ENCODE measurements at places on chromosomes 3 and 15.

- no peak for DNase-seq
Observed at GRCh38 chr3:9108876-9109567, 140.4 kb downstream of the SRGAP3 start.

DNA sequence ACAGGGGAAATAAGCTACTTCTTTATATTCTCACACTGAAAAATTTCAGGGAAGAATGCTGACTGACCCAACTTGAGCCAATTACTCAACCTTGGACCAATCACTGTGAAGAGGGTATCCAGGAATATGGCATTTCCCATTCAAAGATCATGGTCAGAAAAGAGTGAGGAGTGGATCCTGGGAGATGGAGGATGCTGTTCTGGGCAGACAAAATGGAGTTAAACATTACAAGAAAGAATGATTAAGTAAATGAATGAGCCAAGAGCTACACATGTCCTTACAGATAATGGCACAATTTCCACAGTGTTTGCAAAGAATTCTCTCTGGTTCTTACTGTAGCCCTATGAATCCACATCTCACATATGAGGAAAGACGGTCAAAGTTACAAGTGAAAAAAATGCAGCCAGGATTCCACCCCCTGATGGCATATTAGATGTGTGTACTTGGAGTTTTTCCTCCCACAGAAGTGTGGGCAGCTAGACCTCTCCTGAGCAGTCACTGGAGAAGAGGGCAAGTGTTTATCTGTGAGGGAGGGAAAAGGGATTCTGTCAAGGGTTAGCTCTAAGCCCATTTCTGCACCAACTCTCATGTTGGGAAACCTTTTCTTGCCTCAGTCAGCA, 33.8 kb downstream of the AMOTL2 start:
- DNase-seq, result no peak

GRCh38 chr3:160545504-160545871, 19.9 kb downstream of the KPNA4 start:
- DNase-seq, result no peak

GRCh38 chr3:142077859-142078500, 71.4 kb downstream of the TFDP2 start:
- no peak for DNase-seq

GRCh38 chr3:107506458-107506857, 16.3 kb upstream of the BBX start:
- no peak for DNase-seq

- DNase-seq, result no peak
Observed at GRCh38 chr3:111321786-111322185, 220.2 kb upstream of the CD96 start.

DNA sequence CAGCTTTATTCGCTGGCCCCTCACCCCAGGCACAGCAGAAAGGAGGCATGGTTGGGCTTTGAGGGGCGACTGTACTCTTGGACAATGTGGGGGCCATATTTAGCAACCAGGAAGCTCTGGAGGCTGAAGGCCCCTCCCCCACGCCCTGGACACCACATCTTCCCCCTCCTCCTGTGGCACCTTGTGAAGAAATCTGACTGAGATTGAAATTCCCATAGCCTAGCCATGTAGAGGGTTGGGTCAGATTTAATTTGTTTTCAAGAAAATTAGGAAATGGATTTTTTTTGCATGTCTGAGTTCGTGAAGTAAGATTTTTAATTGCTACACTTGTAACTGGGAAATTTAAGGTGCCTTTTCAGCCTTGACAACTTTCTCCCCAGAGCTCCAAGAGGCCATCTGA, 24.5 kb downstream of the FSD2 start:
- no peak for DNase-seq

GRCh38 chr3:36895496-36896409, 49.1 kb downstream of the TRANK1 start:
- no peak for DNase-seq

DNA sequence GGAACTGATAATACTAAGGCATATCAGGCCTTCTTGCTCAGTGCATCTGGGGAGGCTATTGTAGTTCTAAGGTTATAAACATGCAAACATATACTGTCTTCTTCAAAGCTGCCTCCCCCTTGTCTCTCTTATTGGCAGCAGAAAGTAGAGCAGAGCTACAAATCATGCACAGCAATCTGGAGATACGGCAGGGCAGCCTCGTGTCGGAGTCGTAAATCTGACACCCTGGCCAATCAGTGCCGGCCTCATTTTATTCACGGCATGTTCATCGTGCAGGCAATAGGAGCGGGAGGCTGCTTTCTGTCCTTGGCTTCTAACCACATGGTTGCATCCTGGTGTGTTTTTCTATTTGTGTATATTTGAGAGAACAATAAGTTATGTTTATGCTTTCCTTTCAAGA, 300.2 kb upstream of the CNTN6 start:
- no peak for DNase-seq

DNA sequence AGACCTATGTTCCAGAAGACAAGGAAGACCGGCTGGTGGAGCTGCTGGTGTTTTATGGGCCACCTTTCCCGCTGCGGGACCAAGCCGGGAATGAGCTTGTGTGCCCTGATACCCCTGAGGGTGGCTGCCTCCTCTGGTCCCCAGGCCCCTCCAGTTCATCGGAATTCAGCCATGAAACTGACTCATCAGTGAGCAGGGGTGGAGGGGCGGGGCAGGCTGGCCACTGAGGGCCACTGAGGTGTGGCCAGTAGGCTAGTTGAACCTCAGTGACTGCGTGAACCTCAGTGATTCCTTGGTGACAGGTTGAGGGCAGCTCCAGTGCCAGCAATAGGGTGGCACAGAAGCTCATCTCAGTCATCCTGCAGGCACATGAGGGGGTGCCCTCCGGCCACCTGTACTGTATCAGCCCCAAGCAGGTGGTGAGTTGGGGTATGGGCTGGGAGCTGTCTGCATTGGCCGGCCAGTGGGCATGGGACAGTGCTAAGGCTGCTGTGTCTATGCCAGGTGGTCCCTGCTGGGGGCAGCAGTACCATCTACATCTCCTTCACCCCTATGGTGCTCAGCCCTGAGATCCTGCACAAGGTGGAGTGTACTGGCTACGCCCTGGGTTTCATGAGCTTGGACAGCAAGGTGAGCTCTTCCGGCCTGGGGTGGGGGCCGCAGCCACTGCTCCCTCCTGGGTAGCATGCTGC, 20.3 kb downstream of the ACAA1 start:
- DNase-seq, result no peak

DNA sequence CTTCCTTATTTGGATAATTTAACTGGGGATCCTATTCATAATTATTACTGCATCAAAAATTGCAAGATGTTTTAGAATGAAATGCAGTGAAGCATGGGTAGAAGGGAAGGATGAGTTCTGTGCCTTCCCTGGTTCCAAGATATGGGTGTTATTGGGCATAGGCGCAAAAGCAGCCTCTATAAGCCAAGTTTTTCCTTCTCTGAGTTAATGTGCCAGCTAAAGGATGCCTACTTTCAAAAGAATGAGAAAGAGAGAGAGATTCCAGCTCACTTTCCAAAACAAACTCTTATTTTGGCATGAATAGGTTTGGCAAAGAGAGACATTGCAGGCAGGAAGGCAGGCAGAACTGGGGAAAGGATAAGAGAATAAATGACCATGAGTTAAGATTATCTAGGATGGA, 270.2 kb downstream of the TAFA4 start:
- DNase-seq, result no peak

GRCh38 chr3:40701016-40701588, 176.3 kb downstream of the ZNF621 start:
- DNase-seq, result no peak

DNA sequence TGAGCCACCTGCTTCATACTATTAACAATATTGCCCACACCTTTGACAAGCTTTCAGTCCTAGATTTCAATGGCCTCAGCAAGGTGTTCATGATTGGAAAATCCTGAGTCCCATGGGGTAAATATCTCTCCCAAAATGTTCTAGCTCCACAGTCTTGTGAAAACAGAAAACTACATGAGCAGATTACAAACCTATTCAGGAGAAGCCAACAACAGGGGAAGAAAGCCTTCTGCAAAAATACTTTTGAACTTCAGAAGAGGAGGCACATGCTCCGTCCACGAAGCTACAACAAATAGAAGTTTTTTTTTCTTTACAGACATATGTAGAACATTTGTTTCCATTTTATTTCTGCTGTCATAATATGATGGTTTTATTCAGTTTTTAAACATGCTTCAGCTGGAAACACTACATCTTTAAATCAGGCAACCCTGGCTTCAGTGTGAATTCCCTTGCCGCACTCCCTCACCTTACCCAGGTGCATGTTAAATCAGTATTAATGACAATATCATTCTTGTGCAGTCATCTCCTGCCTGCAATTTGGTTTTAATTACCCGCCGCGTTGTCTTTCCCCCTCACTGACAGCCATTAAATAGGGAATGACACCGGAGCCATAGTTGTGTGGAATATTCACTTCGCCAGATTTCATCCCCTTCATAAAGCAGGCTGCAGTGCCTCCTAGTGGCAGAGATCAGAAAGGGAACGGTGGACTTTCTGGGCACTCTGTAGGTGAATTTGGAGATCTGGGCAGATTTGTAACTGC, 725.5 kb upstream of the ARRDC4 start:
- DNase-seq, result no peak

DNA sequence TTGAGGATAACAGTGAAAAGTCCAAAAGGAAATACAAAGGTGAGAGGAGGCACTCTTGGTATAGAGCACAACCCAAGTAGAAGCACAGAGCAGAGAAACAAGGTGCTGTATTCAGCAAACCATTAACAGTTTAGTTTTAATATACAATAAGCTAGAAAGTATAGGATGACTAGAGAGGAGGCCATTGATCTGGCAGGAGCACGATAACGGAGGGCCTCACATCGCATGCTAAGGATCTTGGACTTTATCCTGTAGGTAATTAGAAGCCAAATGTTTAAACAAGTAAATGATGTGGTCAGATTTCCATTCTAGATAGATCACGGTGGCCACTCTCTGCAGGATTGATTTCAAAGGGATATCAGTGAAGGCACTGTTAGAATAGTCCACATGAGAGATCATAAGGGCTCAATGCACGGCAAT, 935.0 kb downstream of the ROBO1 start:
- DNase-seq, result no peak

DNA sequence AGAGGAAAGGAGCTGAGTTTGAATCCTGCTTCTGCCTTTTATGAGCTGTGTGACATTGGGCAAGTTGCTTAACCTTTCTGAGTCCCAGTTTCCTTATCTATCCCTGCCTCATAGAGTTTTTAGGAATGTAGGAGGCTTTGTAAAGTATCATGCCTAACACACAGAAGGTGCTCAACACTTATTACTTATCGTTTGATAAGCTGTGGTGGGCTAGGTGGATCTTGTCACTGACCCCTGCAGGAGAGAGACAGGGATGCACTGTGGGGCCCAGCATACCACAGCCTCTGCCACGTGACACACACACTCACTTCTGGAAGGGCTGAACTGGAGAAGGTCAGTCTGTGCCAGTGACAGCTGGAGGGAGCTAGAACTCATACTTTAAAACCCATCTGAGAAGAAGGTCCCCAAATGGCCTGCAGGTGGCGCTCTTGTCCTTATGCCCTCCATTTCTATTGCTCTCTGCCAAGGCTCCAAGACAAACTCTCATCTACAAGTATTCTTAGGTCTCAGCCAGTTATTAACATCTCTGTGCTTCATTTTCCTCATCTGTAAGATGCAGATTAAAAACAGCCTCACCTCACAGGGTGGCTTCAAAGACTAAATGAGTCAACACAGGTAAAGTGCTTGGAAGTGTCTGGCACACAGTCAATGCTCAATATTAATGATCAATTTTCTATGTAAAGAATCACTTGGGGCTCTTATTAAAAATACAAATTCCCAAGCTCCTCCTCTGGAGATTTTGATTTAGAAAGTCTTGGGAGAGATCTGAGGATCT, 57.5 kb upstream of the HACD2 start:
- DNase-seq, result peak; percentile 38

DNA sequence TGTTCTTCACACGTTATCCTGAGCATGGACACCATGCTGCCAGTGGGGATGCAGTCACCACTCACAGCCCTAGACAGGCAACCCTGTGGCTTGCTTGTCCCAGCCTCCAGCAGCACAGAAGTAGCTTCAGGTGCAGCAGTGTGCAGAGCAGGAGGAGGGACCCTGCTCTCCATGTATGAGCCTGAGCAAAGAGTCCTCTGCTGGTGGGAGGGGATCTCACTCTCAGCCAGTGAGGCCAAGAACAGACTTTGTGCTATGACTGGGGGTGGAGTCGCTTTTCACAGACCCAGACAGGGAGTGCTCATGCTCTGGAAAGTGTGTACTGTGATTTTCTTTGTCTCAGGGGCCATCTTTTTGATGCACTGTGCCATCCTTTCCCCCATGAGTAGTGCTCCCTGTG, 66.1 kb upstream of the NDN start:
- no peak for DNase-seq

- DNase-seq, result no peak
Observed at GRCh38 chr3:58779934-58780333, 113.4 kb upstream of the FAM3D start.

DNA sequence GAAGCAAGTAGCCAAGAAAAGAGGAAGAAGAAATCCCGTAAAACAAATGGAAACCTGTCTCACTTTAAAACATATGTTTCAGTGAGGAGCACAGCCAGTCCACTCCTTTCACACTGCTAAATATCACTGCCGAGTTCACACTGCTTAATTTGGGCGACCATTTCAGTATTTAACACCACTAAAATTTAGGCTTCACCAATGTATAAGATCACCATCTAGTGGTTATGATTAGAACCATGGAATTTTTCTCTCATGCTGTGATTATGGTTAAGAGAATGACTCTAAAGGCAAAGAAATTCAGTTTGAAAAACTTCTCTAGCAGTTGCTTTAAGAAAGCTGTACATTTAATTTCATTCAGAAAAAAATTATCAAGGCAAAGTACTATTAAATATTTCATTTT, 16.6 kb downstream of the SLC4A7 start:
- no peak for DNase-seq

DNA sequence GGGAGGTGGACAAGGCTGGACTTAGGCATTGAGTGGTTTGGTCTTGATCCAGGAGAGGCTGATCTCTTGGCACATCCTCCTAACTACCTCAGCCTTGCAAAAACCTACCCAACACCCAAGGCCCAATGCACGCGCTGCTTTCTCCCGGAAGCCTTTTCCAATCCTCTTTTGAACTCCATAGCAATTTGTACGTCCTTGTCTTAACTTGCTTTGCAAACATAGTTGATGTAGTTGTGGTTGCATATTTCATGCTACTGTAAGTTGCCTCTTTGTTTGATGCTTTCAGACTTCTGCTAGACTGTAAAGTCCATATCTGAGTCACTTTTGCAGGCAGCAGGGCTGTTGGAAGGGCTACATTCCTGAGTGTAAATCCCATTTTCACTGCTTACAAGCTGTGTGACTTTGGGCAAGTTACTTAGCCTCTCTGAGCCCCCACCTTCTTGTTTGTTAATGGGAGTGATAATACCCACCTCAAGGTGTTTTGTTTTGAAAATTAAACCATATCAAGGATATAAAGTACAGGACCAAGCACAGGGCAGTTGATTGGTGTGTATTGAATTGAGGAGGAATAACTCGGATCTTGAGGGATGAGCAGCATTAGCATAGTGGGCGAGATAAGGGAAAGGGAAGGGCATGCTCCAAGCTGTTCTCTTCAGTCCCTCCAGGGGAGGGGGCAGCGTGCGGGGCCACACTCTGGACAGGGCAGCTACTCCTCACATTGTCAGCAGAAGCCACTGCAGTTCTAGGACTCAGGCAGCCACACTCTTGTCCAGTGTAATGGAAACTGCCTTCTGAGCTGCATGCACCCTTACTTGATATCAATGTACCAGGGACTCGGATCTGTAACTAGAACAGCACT, 28.8 kb downstream of the SIAH2 start:
- no peak for DNase-seq

Data from stimulated activated CD4-positive, alpha-beta T cell treated with anti-CD3 and anti-CD28 coated beads, Interleukin-15, amount 100 ng/mL, for 48 hours (primary cell).